ENCODE measurements at places on chromosomes 4 and X.

DNA sequence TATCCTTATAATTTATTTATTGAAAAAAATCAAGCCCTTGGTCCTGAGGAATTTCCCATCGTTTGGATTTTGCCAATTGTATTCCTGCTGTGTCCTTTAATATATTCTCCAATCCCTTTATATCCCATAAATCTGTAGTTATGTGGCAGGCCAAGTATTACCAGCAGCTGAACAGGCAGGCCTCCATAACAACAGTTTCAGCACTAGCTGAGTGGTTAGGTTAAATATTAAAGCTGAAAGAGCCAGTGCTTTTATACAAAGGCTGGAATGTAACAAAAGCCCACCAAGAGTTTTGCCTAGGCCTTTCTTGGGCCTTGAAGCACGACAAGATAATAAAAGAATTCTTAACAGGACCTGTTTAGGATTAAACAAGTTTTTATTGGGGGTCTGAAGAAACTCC is 366.6 kb upstream of the GALNT7 start:
- no peak for DNase-seq

DNA sequence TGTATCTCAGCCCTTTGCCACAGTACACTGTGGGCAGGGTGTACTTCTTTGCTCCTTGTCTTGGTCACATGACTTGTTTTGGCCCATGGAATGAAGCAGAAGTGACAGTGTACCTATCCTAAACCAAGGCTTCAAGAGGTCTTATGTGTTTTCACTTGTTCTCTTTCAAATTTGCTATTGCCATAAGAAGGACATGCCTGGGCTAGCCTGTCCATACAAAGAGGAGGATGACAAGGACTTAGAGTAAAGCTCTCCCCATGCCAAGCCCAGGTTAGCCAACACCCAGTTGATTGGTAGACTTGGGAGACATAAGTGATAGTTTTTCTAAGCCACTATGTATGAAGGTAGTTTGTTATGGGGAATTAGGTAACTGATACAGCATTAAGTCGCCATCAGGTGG is 141.1 kb upstream of the MID1 start:
- no peak for DNase-seq

- DNase-seq: no peak
Observed at GRCh38 chr4:153679486-153679885, 4.6 kb upstream of the TLR2 start.

- DNase-seq: no peak
Observed at GRCh38 chr4:164068392-164068791, 573.9 kb downstream of the TMA16 start.

GRCh38 chrX:50594788-50595187 is 124.2 kb upstream of the DGKK start:
- DNase-seq: no peak

DNA sequence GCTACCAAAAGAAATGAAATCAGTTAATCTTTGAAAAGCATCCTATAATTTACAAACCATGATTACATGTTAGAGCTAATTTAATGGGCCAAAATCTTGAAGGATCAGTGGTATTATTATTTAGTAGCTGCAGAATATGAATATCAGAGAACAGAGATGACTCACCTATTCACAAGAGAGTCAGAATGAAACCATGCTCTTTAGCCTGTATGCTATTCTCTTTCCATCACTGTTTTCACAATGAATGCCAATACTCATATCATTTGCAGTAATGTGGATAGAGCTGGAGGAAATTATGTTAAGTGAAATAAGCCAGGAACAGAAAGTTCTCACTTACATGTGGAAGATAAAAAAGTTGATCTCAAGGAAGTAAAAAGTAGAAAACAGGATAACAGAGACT is 414.1 kb downstream of the CENPC start:
- no peak for DNase-seq

DNA sequence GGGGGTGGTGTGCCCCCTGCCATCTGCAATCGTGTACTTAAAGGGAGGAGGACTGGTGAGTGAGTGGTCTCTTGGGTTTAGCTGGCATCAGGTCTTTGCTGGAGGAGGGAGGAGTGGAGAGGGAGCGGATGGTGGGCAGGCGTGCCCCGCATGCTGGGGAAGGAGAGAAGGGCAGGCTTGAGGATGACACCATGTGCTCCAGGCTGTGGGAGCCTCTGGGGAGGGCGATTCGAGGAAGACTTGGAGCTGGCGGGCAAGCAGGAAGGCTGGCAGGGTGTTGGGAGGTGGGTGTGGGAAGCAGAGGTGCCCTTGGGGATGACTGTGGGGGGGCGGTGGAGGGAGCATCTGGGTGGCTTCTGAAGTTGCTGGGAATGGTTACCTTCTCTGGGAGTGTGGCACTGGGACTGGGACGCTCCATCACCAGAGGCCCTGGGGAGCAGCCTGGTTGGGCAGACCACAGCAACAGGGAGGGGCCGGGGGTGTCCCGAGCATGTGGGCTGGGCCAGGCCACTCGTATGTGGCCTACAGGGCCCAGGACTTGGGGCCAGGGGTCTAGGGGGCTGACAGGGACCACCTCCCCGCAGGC is 30.8 kb upstream of the AFAP1 start:
- DNase-seq: no peak
